ENCODE measurements at places on chromosomes 4 and X.
A peak's percentile ranks its signal among the peaks of the same experiment; 100 is the strongest.

DNA sequence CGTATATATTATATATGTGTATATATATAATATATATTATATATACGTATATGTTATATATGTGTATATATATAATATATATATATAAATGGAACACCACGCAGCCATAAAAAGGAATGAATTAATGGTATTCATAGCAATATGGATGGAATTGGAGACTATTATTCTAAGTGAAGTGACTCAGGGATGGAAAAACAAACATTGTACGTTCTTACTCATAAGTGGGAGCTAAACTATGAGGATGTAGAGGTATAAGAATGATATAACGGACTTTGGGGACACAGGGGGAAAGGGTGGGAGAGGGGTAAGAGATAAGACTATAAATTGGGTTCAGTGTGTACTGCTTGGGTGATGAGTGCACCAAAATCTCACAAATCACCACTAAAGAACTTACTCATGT is 1388.9 kb downstream of the C4orf33 start:
- no peak for DNase-seq

DNA sequence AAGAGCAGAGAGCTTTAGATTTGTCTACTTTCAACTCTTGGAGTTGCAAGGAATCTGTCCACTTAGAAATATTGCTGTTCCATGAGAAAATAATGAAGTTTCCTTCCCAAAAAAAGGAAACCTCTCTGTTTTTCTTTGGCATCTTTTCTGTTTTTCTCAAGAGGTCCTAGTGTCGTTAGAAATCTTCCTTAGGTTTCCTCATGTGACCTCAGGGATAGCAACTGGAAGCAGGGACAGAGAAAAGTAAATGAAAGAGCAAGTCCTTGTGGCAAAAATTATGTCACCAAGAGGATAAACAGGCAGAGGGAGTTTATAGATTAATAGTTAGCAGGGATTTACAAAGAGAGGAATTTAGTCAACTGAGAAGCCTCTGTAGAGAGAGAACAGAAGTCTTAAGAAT is 478.4 kb upstream of the ADGRL3 start:
- DNase-seq = no peak

GRCh38 chr4:88223516-88223915 is 60.8 kb downstream of the PPM1K start:
- DNase-seq = no peak

GRCh38 chrX:107845625-107846024 is 20.0 kb downstream of the MID2 start:
- DNase-seq = no peak

DNA sequence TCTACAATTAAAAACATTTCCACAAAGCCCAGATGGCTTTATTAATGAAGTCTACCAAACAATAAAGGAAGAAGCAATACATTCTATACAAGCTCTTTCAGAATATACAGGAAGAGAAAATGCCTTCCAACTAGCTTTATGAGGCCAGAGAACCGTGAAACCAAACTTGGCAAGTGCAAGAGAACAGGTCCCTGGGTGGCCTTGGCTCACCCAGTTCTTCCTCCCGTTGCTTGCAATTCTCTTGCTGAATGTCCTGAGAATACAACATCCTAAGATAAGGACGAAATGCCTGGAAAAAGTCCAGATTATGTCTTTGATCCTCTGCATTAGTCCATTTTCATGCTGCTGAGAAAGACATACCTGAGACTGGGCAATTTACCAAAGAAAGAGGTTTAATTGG is 204.9 kb downstream of the MAD2L1 start:
- no peak for DNase-seq

DNA sequence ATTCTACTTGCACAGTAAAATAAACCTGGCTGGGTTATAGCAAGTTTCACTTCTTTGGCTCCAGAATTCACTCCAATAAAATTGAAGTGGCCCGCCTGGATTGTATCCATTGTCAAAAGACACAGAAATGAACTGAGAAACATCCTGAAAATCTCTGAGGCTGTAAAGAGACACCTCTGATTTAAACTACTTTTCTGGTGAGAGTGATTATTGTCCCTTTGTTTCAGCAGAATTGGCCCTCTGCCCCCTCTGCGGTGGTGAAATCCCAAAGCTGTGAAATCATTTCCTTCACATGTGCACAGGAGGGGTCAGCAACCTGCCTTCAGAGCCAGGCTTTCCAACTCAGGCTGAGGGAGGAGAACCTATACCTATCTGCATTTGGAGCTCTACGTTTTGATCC is 23.0 kb downstream of the GAB3 start:
- DNase-seq = peak; percentile 84

DNA sequence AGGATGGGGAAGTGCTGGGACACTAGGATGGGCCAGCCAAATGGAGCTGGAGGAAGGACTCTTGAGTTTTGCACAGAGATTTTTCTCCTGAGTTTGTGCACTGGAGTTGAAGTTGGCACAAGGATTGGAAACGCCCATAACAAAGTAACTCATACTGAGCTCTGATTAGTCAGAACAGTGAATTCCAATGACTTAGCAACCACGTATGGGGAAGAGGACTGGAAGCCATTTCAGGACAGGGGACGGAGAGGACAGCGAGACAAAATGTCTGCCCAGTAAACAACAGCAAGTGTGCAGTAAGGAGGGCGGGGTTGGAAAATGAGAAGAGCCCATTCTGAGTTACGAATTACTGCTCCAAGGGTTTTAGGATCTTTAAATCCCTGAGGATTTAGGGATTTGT is 5.9 kb downstream of the RIPPLY1 start:
- no peak for DNase-seq

DNA sequence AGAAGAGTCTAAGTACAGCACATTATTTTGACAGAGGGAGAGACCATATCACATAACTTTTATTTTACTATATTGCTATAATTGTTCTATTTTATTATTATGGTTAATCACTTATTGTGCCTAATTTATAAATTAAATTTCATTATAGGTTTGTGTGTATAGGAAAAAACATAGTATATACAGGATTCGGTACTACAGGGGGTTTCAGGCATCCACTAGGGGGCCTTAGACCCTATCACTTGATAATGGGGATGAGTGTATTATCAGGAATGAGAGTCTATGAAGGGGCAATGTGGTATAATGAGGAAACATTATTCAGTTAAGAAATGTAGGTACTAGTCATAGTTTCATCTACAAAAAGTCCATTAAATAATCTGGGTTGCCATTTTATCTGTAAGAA is 833.1 kb downstream of the C4orf33 start:
- no peak for DNase-seq

DNA sequence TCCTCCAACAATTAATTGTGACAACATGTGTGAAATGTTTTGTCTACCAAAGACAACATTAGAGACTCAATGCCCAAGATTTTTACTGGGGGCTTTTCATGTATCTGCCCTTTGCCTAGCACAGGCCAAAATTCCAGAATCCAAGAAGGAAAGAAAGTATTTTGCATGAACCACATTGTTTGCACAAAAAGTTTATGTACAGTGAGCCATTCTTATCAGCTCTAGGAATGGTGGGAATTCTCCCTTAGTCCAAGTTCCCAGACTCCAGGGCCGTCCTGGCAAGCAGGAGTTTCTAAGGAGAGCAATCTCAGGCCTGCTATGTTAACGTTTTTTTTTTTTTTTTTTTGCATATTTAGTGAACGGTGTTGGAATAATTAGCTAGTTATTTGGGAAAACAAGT is 21.6 kb downstream of the GPRASP1 start:
- DNase-seq = no peak

- DNase-seq = no peak
Measured at GRCh38 chr4:3484057-3484973, 21.2 kb downstream of the DOK7 start.

- no peak for DNase-seq
Measured at GRCh38 chrX:14290335-14290734, 239.0 kb upstream of the GLRA2 start.

DNA sequence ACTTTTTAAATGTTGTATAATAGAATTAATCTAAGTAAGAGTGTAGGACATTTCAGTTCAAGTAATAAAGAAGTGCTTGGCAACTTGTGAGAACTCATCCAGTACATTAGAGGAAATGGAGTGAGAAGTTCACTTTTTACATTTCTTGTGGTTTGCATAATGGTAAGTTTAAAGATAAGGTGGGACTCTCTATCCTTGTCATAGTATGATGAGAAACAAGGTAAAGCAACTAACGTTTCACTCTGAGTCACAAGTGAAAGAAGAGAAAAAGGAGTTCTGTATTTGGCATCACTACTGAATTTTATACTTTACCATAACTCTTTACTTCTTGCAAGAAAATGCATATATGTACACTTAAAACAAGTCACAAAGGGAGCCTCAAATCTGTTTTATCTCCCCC is 219.4 kb downstream of the SLC4A4 start:
- no peak for DNase-seq

GRCh38 chr4:40579983-40580382 is 49.7 kb downstream of the RBM47 start:
- DNase-seq = no peak

- no peak for DNase-seq
Measured at GRCh38 chrX:8657883-8658282, 74.1 kb downstream of the ANOS1 start.

GRCh38 chr4:152408514-152409327 is 127.2 kb downstream of the FBXW7 start:
- peak; percentile 63 for DNase-seq

DNA sequence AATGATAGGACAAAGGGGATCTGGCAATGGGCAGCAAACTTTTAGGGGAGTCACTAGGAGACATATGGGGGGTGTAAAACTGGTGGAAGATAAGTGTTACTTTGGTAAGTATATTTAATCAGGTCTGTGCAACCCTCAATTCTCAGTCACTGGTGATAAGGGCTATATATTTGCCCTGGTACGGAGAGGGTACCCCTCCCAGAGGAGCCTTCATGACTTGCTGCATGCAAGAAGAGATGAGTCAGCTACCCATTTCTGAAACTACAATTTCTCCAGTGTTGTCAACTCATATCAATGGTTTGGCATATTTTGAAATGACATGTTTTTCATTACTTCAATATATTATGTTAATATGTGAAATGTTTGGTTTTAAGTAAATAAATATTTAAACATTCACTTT is 14.3 kb downstream of the SMARCAD1 start:
- DNase-seq = no peak

DNA sequence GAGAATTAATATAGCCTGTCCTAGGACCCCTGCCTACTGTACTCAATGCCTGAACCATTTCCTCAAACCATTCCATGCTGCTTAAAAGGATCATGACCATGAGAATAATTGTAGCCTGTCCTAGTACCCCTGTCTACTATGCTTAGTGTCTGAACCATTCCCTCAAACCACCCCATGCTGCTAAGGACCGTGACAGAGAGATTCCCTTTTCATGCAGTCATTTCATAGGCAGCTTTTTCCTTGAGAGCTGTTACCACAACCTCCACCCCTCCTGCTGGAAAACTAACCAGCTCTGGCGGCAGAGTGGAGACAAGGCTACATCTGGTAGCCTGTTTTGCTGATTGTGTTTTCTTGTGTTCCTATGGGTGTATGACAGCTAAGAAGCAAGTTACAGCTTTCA is 174.9 kb upstream of the SMARCAD1 start:
- no peak for DNase-seq

DNA sequence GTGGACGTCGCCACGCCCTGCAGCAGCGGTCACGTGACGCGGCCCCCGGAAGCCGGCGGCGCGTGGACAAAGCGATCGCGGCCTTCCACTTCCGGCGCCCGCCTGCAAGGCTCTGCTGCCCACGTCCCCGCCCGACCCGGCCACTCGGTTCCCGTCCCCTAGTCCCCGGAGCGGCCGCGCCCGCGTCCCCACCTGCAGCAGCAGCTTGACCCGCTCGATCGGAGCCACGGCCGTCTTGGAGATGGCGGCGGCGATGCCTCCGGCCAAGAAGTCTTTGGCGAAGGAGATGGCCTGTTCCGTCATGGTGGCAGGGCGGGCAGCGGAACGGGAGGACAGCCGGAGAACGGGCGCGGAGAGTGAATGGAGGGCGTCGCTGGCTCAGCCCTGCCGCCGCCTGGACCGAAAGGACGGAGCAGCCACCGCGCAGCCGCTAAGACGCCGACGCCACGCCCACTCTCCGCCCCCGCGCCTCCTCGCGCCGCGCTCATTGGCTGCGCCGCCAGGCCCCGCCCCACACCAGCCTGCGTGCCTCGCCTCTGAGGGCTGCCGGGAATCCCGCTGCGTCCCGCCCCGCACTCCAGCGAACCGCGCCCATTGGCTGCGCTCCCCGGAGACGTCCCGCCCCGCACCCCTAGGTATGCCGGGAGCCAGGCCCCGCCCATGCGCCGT is at the start of gene SLC25A6:
SLC25A6 (minus strand) TSS at position 407 of the 669 bp plus-strand sequence; CDS start at position 303, 104 bp downstream.
- peak; percentile 99 for DNase-seq

GRCh38 chr4:100839712-100840111 is 321.9 kb upstream of the EMCN start:
- no peak for DNase-seq

- no peak for DNase-seq
Measured at GRCh38 chr4:142307857-142308256, 538.2 kb downstream of the INPP4B start.

GRCh38 chr4:85675076-85676049 is 200.4 kb downstream of the ARHGAP24 start:
- DNase-seq = no peak

GRCh38 chr4:15925830-15926229 is 12.7 kb downstream of the FGFBP1 start:
- peak; percentile 34 for DNase-seq

GRCh38 chr4:80017125-80017854 is 55.7 kb downstream of the ANTXR2 start:
- DNase-seq = no peak

GRCh38 chrX:45447995-45448394 is 247.3 kb upstream of the DIPK2B start:
- no peak for DNase-seq

- peak; percentile 35 for DNase-seq
Measured at GRCh38 chr4:30386266-30386895, 333.8 kb upstream of the PCDH7 start.

DNA sequence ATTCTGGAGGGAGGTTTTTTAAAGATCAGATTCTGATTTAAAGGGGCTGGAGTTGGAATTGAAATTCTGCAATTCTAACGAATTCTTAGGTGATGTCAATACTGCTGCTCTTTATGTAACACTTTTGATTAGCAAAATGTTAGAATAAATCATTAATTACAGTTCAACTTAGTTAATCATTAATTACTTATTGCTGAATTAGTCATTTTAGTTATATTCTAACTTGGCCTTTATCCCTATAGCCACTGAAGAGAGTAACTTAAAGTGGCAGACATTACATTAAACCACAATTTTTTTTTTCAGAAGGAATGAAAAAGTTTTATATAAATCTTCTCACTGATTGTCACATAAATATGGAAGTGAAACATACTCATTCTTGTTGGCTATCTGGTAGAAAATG is 206.6 kb upstream of the ITM2A start:
- DNase-seq = no peak

Measured in lung microvascular endothelial cell (primary cell).